Uterine smooth muscle cell (primary cell): ENCODE measurements at places on chromosomes 7 and 10. TPM values are rescaled to one million over a fixed set of nuclear protein-coding genes. Genes with fewer than 3 reads are reported as not detected.

CYP3A4 gene
- not detected in 2 replicates for total RNA-seq

COL26A1 gene
- not detected in 2 replicates for total RNA-seq

PPP1R9A gene
- 1.9 and 2.6 TPM in 2 replicates for total RNA-seq

COBL gene
- total RNA-seq: under 0.01 TPM in 2 replicates

HOGA1 gene
- total RNA-seq: 0.50 and 0.89 TPM in 2 replicates

ATP6V0A4 gene
- total RNA-seq: under 0.01 TPM in 2 replicates

PTPN20 gene
- 0.77 and 1.2 TPM in 2 replicates for total RNA-seq

NEUROD6 gene
- total RNA-seq: not detected in 2 replicates

ASB10 gene
- not detected in 2 replicates for total RNA-seq

CPVL gene
- total RNA-seq: 1.1 and 1.4 TPM in 2 replicates

IFIT2 gene
- total RNA-seq: 8.2 and 14.2 TPM in 2 replicates

VGF gene
- total RNA-seq: 198 and 249 TPM in 2 replicates
